ENCODE measurements at places on chromosomes 7 and 10.

GRCh38 chr7:71325151-71325550, 193.2 kb downstream of the GALNT17 start:
- DNase-seq = no peak

DNA sequence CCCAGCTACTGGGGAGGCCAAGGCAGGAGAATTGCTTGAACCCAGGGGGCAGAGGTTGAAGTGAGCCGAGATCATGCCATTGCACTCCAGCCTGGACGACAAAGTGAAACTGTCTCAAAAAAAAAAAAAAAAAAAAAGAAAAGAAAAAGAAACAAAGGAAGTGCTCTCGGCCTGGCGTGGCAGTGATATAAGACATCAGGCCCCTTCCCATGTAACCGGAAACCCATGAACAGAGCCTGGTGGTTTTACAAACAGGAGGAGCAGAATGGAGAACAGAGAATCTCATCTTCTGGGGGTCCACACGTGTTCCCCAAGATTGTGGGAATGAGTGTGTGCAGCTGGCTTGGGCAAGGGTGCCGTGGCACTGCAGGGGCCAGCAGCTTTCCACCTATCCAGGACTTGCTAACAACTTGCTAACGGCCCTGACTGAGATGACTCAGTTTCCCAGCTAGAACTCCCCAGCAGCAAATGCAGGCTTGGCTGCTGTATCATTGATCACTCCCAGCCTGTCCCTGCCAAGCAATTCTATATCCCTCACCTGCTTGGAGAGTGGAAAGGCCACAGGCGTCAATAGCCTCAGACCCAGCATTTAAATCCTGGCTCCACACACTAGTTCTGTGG, 103.0 kb downstream of the COL26A1 start:
- DNase-seq = no peak

DNA sequence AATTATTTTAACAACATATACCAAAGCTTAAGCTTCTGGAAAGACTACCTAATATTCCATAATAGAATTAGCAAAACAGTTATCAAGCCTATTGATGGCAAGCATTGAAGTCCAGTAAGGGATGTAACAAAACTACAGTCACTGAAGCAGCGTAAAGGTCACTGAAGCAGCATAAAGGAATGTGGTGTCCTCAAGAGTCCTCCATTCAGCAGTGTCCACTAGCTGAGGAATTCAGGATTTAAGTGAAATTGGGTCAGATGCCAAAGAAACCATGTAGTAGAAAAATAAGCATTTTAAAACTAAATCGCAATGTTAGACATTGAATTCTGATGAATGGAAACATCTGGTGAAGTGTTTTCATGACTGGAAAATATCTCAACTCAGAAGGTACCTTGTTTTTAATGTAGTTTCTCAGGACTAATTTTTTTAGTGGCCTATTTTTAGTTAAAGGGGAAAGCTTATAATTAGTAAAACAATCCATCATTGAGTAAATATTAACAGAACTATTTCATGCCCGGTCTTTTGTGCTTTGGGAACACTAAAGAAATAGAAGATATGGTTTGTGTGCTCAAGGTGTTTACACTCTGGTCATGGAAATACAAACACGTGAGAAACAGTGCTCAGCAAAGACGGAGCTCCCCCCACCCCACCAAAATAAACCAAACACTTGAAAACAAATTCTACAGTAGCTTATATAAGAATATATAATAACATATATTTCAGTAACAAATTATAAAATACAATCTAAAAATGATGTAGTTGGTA, 121.4 kb downstream of the CDK14 start:
- DNase-seq = no peak

GRCh38 chr10:3065622-3066021, 1.7 kb upstream of the PFKP start:
- no peak for DNase-seq

DNA sequence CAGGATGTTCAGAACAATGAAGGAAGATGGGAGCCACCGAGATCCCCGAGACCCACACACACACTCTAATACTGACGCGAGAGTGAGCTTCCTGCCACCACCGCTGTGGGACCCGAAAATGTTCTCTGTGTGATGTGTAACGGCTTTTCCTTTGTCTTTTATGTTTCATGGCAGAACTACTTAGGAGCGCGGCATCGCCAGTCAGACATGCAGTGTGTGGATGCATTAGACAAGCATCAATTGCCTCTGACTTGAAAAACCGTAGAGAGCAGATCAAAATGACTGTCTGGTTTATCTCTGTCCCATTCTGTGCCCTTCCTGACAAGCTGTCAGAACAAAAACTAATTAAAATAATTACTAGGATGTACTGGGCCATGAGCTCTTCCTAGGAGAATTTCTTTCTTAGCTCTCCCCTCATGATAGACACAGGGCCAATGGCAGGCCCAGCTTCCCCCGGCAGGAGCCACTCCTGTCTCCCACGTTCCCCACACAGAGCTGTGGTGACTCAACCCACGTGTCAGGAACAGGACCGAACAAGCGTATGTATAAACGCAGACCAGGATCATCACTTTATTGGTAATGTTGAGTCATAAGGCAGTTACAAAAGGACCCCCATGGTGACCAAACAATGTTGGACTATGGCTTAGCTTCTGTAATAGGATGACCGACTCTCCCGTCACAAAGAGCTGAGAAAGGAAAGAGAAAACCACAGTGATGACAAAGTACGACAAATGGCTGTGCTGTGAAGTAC, 705.0 kb downstream of the PARD3 start:
- no peak for DNase-seq

DNA sequence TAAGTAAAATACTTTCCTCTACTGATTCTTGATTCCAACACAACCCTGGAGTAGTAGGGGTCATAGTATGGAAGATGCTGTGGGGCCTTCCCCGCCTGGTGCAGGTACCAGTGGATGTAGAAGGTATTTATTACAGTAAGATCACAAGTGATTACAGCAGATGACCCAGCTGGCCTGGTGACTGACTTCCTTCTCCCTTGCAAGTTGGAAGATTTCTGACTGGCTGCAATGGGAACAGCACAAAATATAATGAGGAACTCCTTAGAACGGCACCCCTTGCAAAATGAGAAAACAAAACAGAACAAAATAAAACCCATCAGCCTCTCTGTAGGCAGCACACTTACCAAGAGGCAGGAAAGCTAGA, 61.7 kb upstream of the TARP start:
- no peak for DNase-seq

DNA sequence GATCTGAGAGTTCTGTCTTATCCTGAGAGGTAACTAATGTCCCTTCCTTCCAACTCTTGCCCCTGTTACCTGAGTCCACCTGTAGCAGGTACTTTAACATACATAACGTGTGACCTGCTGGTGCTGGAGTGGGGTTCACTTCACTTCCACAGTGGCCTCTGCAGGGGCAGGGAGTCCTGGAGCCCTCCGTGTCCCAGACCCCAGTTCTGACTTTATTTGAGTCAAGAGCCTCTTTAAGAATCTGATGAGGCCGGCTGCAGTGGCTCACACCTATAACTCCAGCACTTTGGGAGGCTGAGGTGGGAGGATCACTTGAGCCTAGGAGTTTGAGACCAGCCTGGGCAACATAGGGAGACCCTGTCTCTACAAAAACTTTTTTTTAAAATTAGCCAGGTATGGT, 117.0 kb upstream of the RET start:
- no peak for DNase-seq

All from stimulated activated CD4-positive, alpha-beta T cell treated with anti-CD3 and anti-CD28 coated beads, Interleukin-2, amount 100 ng/mL, for 4 hours (primary cell).